ENCODE measurements at places on chromosomes 7 and 10. TPM values are rescaled to one million over a fixed set of nuclear protein-coding genes. Genes with fewer than 3 reads are reported as not detected.

GRCh38 chr10:101155896-101156295, 24.8 kb downstream of the TLX1 start:
- DNase-seq = no peak

DNA sequence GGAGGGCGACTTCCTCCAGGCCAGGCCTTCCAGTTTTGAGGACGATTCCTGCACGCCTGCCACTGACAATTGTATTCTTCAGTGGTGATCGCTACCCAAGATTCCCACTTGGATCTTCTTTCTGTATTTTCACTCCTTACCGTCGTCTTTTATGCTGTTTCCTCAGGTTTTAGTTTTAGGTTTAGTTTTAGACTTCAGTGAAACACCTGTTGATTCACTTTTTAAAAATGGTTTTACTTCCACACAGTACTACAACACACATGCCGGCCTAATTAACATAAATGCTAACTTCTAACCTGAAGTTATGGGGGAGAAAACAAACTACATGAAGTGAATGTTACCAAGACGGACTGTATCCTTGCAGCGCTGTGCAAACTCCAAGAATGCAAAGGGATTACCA, 530.6 kb upstream of the MGMT start:
- DNase-seq = no peak

Gene PLXDC2
- total RNA-seq = 19.8 TPM

DNA sequence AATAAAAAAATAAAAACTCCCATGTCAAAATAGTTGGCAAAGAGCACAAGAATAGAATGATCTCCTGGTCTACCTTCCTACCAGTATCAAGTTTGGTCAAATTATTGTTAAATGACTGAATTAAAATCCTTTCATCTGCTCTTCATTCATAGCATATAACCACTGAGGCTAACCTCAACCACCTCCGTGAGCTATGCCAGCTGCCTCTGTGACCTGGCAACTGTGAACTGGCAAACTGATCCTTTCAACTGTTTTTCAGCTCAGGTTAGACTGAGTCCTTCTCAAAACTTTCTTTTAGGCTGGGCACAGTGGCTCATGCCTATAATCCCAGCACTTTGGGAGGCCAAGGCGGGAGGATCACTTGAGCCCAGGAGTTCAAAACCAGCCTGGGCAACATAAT, 36.1 kb downstream of the NUDCD3 start:
- DNase-seq = no peak

DNA sequence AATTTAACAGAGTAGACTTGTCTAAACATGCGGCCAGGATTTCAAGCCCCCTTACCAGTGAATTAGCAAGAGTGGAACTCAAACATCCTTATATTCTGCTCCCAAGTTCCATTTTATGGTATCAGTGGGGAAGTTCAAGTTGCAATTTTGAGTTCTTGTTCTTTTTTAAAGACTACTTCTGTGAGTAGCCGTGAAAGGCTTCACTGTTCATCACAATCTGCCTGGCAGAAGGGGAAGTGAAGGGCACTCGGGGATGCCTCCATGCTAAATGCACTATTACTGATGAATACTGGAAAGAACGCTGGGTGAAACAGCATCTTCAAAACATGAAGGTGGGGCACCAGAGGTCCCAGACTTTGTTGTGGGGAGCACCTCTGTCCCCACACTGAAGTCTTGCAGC, 22.4 kb upstream of the FGL2 start:
- no peak for DNase-seq

GRCh38 chr7:44977304-44977958, 1.4 kb downstream of the MYO1G start:
- peak; percentile 53 for DNase-seq

- DNase-seq = no peak
These were observed 121.2 kb upstream of the FOXP2 start for GRCh38 chr7:114293289-114294012.

Gene OPN4
- total RNA-seq = 0.12 TPM

Gene NANOS1
- 5.0 TPM for total RNA-seq

DNA sequence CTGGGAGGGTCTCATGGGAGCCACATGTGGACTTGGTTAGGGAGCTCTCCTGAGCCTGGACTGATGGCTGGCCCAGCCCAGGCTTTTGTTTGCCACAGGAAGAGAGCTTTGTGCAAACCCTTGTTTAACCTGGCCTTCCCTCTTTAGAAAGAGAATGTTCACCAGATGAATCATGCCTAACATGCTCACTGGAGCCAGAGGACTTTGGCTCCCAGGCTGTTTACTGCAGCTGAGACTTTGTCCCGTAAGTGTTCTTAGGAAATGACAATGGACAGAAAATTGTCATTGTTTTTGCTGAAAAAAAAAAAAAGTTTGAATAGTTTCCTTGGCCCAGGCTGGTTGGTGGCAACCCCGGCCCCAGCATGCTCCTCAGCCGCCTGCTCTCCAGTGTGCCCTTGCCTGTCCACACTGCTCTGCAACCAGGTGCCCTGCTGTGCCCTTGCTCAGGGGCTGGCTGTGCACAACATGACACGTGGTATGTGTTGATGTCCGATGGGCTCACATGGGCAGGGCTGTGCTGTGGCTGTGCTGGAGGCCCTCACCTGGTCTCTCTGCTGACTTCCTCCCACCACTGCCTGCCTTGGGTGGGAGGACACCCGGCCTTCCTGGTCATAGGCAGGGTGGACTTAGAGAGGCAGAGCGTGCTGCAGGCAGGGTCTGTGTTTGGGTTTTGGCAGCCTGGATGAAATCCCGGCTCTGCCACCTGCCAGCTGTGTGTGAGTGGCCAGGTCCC, 215.3 kb upstream of the ZNF32 start:
- DNase-seq = peak; percentile 55

GRCh38 chr10:49564461-49565009, 25.6 kb upstream of the ERCC6 start:
- no peak for DNase-seq

DNA sequence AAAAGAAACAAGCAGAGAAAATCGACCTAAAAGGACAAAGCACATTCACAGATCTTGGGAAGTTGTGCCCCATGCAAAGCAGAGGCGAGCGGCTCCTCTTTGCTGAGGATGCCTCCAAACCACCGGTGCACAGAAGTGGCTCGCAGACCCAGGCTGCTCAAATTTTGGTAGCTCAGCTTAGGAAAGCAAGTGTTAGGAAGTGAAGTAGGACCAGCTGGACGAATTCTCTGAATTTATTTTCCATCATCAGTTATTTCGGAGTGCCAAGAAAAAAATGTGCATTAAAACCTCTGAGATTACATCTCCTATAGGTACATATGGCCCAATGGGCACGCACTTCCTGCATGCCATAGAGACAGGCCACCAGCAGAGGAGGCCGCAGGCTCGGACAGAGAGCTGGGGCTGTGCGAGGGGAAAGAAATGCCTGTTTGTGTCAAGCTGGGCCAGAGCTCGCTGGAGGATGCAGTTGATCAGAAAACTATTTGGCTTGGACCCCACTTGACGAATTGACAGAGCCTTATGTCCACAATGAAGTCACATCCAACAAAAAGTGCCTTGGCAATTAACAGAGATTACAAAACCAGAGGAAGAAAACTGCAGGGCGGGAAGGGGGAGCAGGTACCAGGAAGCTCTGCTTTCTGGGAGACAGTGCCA, 122.3 kb upstream of the LYZL2 start:
- peak; percentile 84 for DNase-seq

Measured in left cardiac atrium (tissue), 4 donors.